ENCODE measurements at places on chromosomes 6 and 20.

DNA sequence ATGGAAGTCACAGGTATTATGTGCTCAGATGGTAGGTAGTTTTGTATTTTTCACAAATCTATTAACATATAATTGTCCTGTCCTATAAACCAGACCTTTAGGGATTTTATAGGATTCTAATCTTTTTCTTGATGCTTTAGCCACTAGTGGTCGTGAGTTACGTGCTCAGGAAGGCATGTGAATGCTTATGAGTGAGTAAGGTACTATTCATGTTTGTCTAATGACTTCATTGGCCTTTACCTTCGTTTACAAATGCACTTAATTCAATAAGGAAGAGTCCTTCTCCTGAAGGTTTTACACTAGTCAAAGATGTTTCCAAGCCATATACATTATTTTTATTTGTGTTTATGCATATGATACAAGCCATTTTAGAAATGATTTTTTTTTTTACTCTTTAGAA lies 23.0 kb downstream of the PACRG start:
- DNase-seq = peak; percentile 7

GRCh38 chr6:91167846-91168245 lies 581.0 kb upstream of the MAP3K7 start:
- peak; percentile 42 for DNase-seq

DNA sequence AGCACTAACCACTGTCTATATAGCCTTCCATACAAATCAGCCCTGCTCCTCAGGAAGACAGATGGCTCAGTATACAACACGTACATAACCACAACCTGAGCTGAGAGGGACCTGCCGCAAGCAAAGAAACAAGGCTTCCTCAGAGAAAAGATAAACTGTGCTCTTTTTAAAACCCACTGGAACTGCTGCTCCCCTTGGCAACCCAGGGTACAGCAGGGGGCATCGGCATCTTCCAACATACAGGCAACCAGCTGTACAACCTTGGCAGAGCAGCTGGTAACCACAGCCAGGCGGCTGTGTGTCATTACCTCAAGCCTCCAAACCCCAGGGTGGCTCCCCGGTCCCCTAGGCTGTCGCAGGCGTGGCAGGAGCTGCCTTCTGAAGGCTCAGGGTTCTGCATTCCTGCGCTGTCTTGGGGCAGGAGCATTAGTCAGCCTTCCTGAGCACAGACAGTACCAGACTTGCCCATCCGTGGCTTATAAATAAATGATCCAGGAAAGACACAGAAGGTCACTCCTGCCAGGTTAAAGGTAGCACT lies 249.5 kb downstream of the ADGRG6 start:
- peak; percentile 23 for DNase-seq

DNA sequence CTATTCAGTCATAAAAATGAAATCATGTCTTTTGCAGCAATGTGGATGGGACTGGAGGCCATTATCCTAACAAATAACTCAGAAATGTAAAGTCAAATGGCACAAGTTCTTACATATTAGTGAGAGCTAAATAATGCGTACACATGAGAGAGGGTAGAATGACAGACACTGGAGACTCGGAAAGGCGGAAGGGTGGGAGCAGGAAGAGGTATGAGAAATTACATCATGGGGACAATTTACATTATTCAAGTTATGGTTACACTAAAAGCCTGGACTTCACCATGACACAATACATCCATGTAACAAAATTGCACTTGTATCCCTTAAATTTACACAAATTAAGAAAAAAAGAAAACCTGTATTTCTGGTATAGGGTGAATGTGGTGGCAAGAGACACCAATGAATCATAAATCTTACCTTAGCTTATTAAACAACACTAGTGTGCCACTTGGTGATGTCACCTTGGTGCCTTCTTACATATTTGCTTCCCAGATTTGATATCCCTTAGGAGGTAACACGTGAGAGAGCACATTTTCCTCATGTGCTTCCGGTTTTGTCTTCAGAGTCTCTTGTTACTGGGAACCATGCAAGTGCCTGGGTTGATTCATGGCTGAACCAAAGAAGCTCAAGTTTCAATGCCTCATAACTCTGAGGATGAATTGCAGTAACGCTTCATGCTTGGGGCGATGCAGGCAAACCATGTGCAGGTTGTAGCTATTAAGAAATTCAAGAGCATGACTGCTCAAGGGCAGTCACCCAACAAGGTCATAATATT lies 84.6 kb downstream of the DCDC2 start:
- no peak for DNase-seq

GRCh38 chr20:49916146-49917002 lies 1.0 kb upstream of the SPATA2 start:
- DNase-seq = peak; percentile 74

GRCh38 chr6:2441601-2442475 lies 196.4 kb upstream of the GMDS start:
- no peak for DNase-seq

DNA sequence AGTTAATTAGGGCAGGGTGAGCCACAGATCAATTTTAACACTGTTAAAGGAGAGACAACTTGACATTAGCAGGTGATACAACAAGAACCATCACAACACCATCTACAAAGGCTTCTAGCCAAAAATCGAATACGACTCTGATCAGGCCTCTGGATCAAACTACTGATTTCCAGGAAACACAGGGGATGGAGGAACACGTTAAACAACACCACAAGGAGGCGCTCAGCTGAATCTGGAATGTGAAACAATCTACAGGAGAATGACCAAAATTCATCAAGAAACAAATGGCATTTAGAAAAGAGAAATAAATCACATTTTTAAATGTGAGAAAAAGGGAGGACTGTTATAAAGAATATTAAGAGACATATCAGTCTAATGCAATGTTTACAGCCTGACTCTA lies 13.5 kb upstream of the MAFB start:
- DNase-seq = peak; percentile 34

DNA sequence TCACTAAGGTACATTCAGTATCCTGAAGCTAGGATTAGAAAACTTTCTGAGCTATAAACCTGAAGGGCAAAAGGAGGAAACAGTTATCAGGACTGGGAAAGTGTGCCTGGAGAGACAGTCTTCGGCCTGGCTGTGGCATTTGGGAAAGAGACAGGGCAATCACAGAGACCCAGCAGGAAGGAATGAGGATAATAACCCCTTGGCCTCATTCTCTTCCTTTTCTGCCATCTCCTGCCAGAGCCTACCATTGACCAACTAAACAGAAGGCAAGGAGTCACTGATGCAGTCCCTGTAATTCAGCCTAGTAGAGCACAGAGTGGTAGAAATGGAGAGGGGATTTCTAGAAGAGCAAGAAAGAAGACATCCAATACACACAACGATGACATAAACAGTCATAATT lies 359.4 kb downstream of the HDGFL1 start:
- peak; percentile 32 for DNase-seq

GRCh38 chr20:61771805-61772350 lies 293.8 kb downstream of the TAF4 start:
- no peak for DNase-seq

GRCh38 chr6:3518356-3519190 lies 61.7 kb upstream of the SLC22A23 start:
- peak; percentile 65 for DNase-seq

DNA sequence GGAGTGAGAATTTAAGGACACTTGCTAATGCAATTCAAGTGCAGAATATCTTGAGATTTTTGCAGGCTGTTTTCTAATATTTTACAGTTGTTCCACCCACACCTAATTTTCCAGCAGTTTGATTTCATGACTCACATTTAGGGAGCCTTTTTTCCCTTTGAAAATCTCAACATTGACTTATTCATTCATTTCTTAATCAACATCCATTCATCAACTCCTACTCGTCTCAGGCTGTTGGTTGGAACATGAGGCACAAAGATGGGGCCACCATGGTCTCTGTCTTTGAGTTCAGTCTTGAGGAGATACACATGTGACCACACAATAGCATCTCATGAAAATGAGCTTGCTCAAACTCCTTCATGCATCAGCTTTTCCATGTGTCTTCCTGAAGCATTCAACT lies 135.6 kb downstream of the UNC5CL start:
- DNase-seq = no peak

GRCh38 chr6:161792851-161793493 lies 519.1 kb upstream of the AGPAT4 start:
- no peak for DNase-seq

- no peak for DNase-seq
Measured at GRCh38 chr20:4689220-4689619, 32.5 kb upstream of the PRND start.

DNA sequence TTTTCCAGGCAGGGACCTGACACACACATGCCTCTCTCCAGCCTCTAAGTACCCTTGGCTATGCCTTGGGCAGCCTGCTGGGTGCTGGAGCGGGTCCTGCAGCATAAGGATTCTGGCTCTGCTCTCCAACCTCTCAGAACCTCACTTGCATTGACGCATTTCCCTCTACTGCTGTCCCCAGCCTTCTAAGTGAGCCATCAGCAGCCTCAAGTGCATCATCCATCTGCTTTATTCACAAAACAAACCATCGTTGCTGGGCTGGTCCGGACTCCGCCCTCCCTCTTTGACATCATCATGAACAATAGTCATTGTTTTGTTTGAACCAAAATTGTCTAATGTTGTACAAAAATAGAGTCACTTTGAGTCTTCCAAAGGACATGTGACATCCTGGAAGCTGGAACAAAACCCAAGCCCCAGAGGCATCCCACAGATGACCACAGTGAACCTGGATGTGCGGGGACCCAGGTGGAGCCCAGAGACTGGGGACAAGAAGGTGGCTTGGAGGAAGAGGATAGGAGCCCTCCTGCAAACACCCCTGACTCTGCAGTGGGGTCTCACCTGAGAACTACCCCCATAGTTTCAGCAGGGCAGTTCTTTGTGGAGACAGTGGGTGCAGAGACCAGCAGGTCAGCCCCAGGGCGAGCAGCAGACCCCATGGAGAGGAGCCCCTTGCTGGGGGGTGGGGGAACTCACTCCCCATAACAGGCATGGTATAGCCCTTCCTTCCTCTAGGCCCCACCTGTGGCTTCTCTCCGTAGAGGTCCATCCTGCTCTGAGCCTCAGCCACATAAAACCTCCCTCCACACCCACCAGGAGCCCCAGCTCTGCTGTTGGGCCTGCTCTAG lies 230.1 kb downstream of the SYNDIG1 start:
- no peak for DNase-seq

All from mesendoderm (in vitro differentiated cells).